ENCODE measurements at places on chromosomes 1 and 21.

DNA sequence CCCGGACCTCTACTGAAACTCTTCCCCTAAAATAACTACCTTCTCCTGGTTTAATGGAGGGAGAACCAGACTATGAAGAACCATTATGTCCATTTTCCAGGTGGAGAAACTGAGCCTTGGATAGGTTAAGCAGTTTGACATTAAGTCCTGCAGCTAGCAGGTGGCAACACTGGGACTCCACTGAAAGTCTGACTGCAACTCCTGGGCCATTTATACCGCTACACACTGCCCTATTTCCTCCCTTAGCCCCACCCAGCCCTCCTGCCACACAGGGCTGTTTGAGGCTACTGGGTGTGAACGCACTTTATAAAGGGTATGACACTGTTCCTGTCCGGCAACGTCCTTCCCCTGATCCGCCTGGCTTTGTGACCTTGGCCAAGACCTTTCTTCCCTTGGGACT is 511 bp upstream of the INPP5B start:
- no peak for DNase-seq

GRCh38 chr21:45256021-45256911 is 31.4 kb downstream of the POFUT2 start:
- DNase-seq, result no peak

DNA sequence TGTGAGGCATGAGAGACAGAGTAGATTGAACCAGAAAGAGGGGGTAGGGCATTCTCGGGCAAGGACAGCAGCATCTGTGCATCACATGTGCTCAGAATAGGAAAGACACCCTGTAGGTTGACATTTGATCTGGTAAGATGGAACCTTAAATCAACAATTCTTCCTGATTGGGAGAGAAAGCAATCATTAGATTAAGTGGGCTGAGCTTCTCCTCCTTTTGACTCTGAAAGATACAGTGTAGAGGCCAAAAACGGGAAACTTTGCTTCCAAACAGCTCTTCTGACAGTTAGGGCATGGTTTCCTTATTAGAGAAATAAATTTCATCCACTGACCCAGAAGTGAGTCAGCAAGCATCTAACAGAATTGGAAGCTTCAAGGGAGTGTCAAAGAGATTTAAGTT is 9.7 kb downstream of the KIF14 start:
- DNase-seq, result no peak

- DNase-seq, result no peak
Observed at GRCh38 chr1:243851765-243852164, 1.7 kb upstream of the AKT3 start.

DNA sequence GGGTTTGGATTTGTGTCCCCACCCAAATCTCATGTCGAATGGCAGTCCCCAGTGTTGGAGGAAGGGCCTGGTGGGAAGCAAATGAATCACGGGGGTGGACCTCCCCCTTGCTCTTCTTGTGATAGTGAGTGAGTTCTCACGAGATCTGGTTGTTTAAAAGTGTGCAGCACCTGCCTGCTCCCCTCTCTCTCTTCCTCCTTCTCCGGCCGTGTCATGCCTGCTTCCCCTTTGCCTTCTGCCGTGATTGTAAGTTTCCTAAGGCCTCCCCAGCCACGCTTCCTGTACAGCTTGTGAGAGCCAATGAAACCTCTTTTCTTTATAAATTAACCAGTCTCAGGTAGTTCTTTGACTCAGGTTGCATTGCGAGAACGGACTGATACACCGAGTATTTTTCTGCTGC is 15.9 kb downstream of the CLDN14 start:
- DNase-seq, result no peak

GRCh38 chr1:31051611-31052010 is 13.9 kb downstream of the PUM1 start:
- DNase-seq, result no peak

GRCh38 chr1:1237874-1238701 is 6.1 kb downstream of the B3GALT6 start:
- DNase-seq, result no peak

GRCh38 chr1:241722947-241723346 is 70.9 kb downstream of the WDR64 start:
- no peak for DNase-seq

Measured in CD4-positive, alpha-beta T cell treated with Interleukin-15 for 4 hours (primary cell).